ENCODE measurements at places on chromosomes 3 and 15. TPM values are rescaled to one million over a fixed set of nuclear protein-coding genes. Genes with fewer than 3 reads are reported as not detected.

SLC6A11 gene
- total RNA-seq, result 13.4 TPM

SLC2A2 gene
- not detected for total RNA-seq

PRKCI gene
- total RNA-seq, result 31.9 TPM

FXR1 gene
- 83.4 TPM for total RNA-seq

CASR gene
- total RNA-seq, result 0.19 TPM

PARP16 gene
- 5.8 TPM for total RNA-seq

COLQ gene
- 1.1 TPM for total RNA-seq

CGGBP1 gene
- total RNA-seq, result 33.1 TPM

CFAP91 gene
- total RNA-seq, result not detected

NCEH1 gene
- 9.1 TPM for total RNA-seq

SLC22A13 gene
- total RNA-seq, result not detected

IMPG2 gene
- total RNA-seq, result 0.19 TPM

SEC62 gene
- total RNA-seq, result 26.9 TPM

MYNN gene
- 11.9 TPM for total RNA-seq

RAB11A gene
- 246 TPM for total RNA-seq

SIDT1 gene
- 4.4 TPM for total RNA-seq

GOLGA8T gene
- total RNA-seq, result not detected

CNTN4 gene
- 8.5 TPM for total RNA-seq

SNRK gene
- total RNA-seq, result 27.0 TPM

AQP9 gene
- total RNA-seq, result not detected

PRR23B gene
- not detected for total RNA-seq

P3H2 gene
- 35.0 TPM for total RNA-seq

FILIP1L gene
- total RNA-seq, result 23.5 TPM

SCN5A gene
- total RNA-seq, result 0.38 TPM

GP9 gene
- not detected for total RNA-seq

C3orf49 gene
- not detected for total RNA-seq

APOD gene
- total RNA-seq, result 13.6 TPM

MYEF2 gene
- total RNA-seq, result 4.4 TPM

RCCD1 gene
- 12.6 TPM for total RNA-seq

IQCF6 gene
- total RNA-seq, result not detected

GPR27 gene
- total RNA-seq, result 3.6 TPM

DGKG gene
- 13.7 TPM for total RNA-seq

TP63 gene
- 131 TPM for total RNA-seq

B3GALNT1 gene
- 7.4 TPM for total RNA-seq

RBSN gene
- 19.6 TPM for total RNA-seq

GOLGA8S gene
- not detected for total RNA-seq

CCDC54 gene
- not detected for total RNA-seq

RIOX2 gene
- 42.4 TPM for total RNA-seq

PLXNA1 gene
- total RNA-seq, result 27.1 TPM

POLR2H gene
- 50.7 TPM for total RNA-seq

PLA2G4E gene
- 89.5 TPM for total RNA-seq

STRIT1 gene
- total RNA-seq, result not detected

ACP3 gene
- total RNA-seq, result 22.1 TPM
